Naive thymus-derived CD8-positive, alpha-beta T cell (primary cell): ENCODE measurements at places on chromosomes 5 and 9.

DNA sequence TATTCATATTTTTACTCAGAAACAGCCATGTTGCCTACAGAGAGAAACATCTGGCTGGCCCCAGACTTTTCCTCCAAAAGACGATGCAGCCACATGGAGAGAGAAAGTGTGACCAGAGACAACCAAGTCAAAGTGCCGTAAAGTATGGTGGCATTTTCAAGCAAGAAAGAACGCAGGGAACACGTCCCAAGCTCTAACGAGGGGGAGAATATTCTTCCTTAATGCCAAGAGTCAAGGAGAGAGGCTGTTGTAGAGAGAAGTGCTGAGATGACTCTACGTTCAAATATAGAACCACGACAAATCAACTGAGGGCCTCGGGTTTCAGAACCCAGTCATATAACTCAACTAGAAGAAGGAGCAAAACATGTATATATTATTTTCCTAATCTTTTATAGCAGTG lies 55.9 kb downstream of the FNBP1 start:
- DNase-seq: no peak

- DNase-seq: no peak
Measured at GRCh38 chr9:26324786-26325443, 567.7 kb downstream of the CAAP1 start.

DNA sequence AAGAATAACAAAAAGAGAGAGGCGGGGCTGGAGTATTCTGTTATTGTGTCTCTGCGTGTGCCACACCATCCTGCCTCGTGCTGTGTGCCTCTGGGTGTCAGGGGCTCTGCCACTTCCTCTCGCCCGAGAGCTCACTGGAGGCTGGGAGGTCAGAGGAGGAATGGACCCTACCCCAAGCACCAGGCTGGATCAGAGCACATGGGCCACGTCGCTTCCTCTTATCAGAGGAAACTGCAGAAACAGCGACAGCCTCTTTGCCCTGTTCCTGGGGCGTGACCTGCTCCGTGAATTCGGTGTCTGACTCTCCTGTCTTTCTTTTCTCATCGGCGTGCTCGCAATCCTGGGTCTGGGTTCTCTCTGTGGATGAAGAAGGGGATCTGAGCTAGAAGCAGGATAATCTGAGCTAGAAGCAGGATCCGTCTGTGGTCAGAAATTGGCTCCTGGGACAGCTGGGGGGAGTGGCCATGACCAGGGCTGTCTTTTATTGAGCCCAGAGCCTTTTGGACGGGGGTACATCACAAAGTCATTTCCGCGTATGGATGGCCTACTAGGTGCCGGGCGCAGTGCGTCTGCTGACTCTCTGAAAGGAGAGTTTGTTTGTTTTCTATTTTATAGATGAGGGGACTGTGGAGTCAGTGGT lies 150.3 kb upstream of the COL5A1 start:
- no peak for DNase-seq

DNA sequence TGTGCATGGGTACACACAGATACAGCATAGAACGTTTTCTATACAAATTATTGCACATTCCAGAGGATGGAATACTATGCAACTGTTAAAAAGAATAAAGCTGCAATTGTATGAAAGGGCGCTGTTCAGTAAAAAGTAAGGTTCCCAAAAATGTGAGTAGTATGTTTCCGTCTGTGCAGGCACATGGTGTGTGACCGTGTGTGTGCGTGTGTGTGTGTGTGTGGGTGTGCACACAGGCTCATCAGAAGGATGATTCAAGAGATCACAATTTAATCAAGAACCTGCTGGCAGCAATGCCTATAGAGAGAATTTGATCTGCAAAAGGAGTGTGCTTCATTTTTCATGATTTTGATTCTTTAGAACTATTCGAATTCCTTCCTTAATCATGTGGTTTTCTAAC lies 76.3 kb downstream of the SEMA4D start:
- no peak for DNase-seq

- DNase-seq: no peak
Measured at GRCh38 chr5:150589862-150590601, 50.4 kb upstream of the SYNPO start.

DNA sequence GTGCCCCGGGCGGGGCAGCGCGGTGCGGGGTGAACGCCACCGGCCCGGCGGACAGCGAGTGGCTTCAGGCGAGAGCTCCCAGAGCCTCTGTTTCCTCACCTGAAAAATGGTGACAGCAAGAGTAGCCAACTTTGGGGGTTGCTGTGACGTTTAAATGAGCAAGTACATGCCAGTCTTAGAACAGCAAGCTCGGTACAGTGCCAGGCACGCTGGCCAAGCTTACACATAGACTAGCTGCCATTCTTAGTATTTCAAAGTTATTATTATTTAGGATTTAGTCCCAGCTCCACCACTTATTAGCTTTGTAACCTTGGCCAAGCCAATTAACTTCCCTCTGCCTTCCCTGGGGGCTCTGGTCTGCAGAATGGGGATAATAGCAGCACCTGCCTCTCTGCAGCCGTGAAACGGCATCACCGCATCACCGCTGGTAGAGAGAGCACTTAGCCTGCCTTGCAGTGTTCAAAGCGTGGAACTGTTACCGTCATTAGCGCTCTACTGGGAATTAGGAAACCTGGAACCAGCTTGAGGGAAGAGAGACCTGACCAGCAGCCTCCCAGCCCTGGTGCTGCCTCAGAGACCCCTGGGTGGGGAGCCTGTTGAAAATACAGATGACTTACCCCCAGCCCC lies at the start of gene C9orf50:
Gene C9orf50 (minus strand): TSS at position 433 of the 627 bp plus-strand sequence. CDS start 527 bp downstream, outside the sequence.
- DNase-seq: no peak
